ENCODE measurements at places on chromosomes 16 and 17. TPM values are rescaled to one million over a fixed set of nuclear protein-coding genes. Genes with fewer than 3 reads are reported as not detected.

- H3K27me3 ChIP-seq: no peaks in the 10 kb centered on the region
- peak overlapping the region; percentile 92 for H3K27ac ChIP-seq
- no peak for DNase-seq
- peak overlapping the region; percentile 86 for H3K4me3 ChIP-seq
- H3K4me1 ChIP-seq: peaks cover 69% of the 10 kb centered on the region
These were observed 1.9 kb downstream of the PHF12 start for GRCh38 chr17:28949185-28950016.

GRCh38 chr17:40451420-40451819 lies 8.2 kb downstream of the IGFBP4 start:
- H3K36me3 ChIP-seq: peaks cover 46% of the 10 kb centered on the region
- H3K4me1 ChIP-seq: peaks cover 95% of the 10 kb centered on the region
- no peak for DNase-seq
- H3K27ac ChIP-seq: peak overlapping the region; percentile 97
- no peak overlapping the region for H3K4me3 ChIP-seq

DNA sequence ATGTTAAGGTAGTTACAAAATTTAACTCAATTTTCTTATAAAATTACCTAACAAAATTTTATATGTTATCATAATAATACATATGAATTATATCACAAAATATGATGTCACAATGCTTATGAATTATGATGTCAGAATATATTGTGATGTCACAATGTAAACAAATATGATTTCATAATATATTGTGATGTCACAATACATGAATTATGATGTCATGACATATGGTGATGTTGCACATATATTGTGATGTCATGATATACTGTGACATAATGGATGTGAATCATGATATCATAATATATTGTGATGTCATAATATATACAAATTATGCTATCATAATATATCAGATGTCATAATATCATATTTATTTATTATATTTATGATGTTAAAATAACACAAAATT lies 1879.9 kb downstream of the TP53TG3F start:
- H3K36me3 ChIP-seq: no peaks in the 10 kb centered on the region
- H3K4me1 ChIP-seq: no peaks in the 10 kb centered on the region
- H3K4me3 ChIP-seq: no peak overlapping the region
- DNase-seq: no peak
- H3K27ac ChIP-seq: no peak overlapping the region

DNA sequence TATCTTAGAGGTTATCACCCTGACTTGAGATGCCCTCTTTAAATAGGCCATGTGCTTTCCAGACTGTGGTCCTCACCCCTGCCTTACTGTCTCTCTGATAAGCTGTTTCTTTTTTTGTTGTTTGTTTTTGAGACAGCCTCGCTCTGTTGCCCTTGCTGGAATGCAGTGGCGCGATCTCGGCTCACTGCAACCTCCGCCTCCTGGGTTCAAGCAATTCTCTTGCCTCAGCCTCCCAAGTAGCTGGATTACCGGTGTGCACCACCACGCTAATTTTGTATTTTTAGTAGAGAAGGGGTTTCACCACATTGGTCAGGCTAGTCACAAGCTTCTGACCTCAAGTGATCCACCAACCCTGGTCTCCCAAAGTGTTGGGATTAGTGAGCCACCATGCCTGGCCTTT lies 765 bp upstream of the SEPTIN12 start:
- no peaks in the 10 kb centered on the region for H3K27me3 ChIP-seq
- no peaks in the 10 kb centered on the region for H3K4me1 ChIP-seq
- no peaks in the 10 kb centered on the region for H3K36me3 ChIP-seq
- no peak overlapping the region for H3K4me3 ChIP-seq
- no peak for DNase-seq
- H3K27ac ChIP-seq: no peak overlapping the region

- no peak overlapping the region for H3K27ac ChIP-seq
- no peaks in the 10 kb centered on the region for H3K4me1 ChIP-seq
- DNase-seq: no peak
- no peaks in the 10 kb centered on the region for H3K27me3 ChIP-seq
- no peaks in the 10 kb centered on the region for H3K36me3 ChIP-seq
- no peak overlapping the region for H3K4me3 ChIP-seq
These were observed 1.3 kb upstream of the CCL4L2 start for GRCh38 chr17:36209575-36209974.

DNA sequence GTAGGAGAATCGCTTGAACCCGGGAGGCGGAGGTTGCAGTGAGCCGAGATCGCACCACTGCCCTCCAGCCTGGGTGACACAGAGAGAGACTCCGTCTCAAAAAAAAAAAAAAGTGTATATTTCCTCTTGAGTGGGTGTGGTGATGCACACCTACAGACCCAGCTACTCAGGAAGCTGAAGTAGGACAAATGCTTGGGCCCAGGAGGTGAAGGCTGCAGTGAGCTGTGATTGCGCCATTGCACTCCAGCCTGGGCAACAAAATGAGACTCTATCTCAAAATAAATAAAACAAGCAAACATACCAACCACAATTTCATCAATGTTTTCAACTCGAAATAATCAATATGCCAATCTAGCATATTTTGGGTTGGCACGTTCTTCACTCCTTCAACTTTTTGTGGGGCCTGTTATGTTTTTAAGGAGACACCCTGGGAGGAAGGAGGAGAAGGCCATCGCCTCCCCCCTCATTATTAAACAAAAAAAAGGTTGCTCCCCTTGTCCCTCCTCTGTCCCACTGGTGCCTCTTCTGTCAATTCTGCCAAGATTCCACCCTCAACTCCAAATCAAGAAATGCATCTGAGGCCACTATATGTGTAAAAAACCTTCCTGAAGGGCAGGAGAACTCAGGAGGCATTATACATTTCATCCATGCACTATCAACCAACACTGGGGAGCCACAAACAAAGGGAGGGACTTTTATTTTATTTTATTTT lies 52.4 kb upstream of the ATF7IP2 start:
- DNase-seq: no peak
- no peak overlapping the region for H3K27ac ChIP-seq
- H3K4me3 ChIP-seq: no peak overlapping the region

CORO1A gene
- total RNA-seq: 26.9 TPM

MYCBPAP gene
- total RNA-seq: not detected

MLLT6 gene
- total RNA-seq: 37.3 TPM
